ENCODE measurements at places on chromosomes 7 and 10.

- DNase-seq = no peak
Observed at GRCh38 chr7:111835066-111835465, 272.8 kb upstream of the IMMP2L start.

DNA sequence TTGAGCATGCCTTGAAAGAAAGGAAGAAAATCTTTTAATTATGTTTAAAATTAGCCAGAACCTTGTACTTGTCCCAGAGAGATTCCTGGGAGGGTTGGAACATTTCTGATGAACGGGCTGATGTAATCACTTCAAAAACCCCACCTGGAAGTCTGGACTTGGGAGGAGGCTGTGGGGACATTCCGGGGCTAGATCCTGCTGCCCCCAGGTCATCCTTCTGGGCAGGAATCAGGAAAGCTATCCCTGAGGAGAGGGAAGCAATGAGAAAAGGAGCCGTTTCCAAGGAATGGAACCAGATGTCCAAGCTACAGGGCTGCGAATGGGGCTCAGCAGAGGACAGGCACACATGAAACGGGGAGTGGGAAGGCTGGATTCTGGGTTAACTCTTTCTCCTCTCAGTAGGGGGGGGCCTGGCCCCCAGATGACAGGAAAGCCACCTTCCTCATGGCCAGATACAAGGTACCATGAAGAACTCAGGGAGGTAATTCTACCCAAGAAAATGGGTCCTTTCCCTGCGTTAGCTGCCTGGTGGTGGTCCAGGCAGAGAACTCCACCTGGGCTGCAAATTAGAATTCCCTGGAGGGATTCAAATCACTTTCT is 280.1 kb downstream of the TCF7L2 start:
- no peak for DNase-seq

GRCh38 chr7:144414815-144415214 is 11.3 kb upstream of the NOBOX start:
- DNase-seq = no peak

GRCh38 chr7:159195946-159196345 is 51.3 kb upstream of the VIPR2 start:
- no peak for DNase-seq
